Aorta (tissue), 5 donors: ENCODE measurements at places on chromosomes 2 and 18.

DNA sequence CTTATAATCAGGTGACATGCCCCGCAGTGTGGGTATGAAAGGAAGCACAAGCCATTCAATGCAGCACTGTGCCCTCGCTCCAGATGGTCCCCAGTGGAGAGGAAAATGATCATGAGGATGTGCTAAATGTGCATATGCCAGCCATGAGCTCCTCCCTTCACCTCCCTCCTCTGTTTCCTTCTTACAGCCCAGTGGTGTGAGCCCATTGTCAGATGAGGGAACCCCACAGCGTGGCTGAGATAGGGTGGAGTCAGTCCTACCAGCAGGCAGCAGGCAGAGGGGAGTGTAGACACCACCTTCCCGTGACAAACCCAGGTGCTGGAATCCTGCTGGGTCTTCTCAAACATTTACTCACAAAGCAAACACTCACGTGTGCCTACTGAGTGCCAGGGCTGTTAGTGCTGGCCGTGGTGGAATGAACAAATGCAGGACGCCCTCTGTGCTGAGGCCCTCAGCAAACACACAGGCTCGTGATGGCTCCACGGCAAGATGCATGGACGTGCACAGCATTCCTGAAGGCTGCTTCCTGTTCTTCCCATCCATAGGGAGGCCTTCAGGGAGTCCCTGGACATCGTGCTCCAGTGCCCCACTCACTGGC is 181.7 kb upstream of the TPO start:
- DNase-seq = no peak

DNA sequence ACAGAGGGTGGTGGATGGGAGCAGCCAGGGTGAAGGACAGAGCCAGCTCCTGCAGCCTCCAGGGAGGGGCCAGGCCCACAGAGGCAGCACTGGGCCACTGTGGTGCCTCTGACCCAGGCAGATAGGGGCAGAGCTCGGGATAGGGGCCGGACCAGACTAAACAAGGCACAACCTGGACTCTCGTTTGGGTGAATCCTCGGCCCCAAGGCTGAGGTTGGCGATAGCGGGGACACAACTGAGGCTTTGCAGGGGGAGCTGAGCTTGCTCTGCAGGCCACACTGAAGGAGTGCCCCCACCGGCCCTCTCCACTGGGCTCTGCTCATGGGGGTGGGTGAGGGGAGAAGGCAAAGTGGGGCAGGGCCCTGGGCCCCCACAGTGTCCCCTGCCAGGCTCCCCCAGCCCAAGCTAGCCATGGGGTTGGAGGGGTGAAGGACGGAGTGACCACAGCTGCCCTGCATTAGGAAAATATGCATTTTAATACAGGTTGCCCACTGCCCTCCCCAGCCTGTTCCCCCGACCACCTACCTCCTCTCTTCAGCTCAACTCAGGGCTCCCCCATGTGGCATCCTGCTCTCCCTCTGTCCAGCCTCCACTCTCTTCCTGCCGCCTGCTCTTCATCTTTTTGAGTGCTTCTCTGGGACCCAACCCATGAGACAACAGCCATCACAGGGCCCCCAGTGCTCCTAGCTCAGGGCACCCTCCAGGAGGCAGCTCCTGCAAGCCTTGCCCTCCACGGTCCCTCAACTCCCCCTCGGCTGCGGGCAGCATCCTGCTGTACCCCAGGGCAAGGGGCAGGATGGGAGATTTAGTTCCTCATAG is 152.8 kb downstream of the INHBB start:
- DNase-seq = peak; percentile 51

GRCh38 chr2:238921681-238922319 is 73.9 kb downstream of the TWIST2 start:
- peak; percentile 45 for DNase-seq

GRCh38 chr18:77395953-77396352 is 146.3 kb downstream of the GALR1 start:
- no peak for DNase-seq

GRCh38 chr2:2763351-2764000 is 432.4 kb upstream of the MYT1L start:
- no peak for DNase-seq

GRCh38 chr2:8242739-8243138 is 439.1 kb upstream of the ID2 start:
- no peak for DNase-seq
